Activated CD4-positive, alpha-beta T cell treated with anti-CD3 and anti-CD28 coated beads for 36 hours (primary cell): ENCODE measurements at places on chromosomes 4 and X. TPM values are rescaled to one million over a fixed set of nuclear protein-coding genes. Genes with fewer than 3 reads are reported as not detected.

DNA sequence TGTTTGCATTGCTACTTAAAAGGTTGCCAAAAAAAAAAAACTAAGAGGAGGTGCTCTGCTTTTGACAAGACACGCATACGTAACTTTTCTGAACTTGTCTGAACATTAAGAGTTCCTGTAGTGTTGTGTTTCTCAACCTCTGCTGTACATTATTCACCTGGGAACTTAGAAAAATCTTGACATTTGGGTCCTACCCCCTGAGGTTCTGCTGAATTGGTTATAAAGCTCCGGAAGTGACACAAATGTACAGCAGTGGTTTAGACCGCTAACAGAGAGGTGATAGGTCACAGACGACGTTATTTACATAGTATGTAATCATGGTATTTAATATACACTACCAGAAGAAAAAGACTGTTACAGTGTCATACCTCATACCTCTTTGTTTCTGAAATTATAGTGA, 61.1 kb downstream of the CPEB2 start:
- DNase-seq = no peak

The GUCY1B1 gene
- total RNA-seq = 0.63 TPM

DNA sequence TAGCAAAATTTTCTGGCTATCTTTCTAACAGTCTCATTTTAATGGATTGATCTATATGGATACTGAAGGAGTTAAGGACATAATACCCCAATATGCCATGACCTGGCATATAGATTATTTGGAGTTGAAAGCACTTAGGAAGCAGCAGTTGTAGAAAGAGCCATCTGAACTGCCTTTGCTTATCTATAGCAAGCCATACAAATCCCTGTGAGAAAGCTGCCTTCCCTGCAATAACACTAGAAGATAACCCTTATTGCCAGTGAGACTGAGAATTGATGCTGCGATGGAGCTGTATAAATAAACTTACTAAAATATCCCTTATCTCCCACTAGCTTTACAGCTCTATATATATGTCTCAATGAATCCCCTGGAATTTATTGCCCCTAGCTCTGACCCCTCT, 346.3 kb downstream of the TECRL start:
- DNase-seq = no peak

The CSN1S1 gene
- total RNA-seq = not detected

- no peak for DNase-seq
Observed at GRCh38 chr4:1409491-1410425, 3.5 kb upstream of the NKX1-1 start.

DNA sequence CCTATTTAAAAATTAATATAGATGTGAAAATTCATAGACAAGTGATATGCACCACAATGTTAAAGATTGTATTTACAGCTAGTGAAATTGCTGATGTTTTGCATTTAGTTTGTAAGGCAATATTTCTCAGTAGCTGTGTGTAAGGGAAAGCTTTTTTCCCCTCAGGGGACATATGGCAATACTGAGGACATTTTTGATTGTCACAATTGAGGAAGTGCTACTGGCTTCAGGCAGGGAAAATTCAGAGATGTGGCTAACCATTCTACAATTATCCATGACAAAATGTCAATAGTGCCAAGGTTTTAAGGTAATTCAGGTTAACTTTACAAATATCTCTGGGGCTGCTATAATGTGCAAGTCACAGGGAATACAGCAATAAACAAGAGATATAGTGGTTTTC, 66.1 kb upstream of the IL15 start:
- no peak for DNase-seq

The STOX2 gene
- not detected for total RNA-seq

- DNase-seq = peak; percentile 90
Observed at GRCh38 chr4:48906206-48907173, at the start of gene OCIAD2. OCIAD2 (minus strand) TSS chr4:48906774; CDS start chr4:48904549, 2,225 bp downstream.

GRCh38 chrX:37746951-37747350, 32.9 kb upstream of the CYBB start:
- DNase-seq = no peak

DNA sequence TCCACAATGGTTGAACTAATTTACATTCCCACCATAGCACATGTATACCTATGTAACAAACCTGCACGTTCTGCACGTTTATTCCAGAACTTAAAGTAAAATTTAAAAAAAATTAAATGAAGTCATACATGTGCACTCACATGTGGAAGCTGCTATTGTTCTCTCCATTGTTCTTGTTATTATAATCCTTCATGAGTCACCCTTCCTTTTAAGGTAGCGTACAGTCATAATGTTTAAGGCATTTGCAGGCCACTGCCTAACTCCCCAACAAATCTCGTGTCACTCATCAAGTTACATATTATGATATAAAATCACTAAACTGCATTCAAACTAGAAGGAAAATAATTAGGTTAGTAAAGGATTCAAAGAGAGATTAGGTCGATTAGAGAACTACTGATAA, 63.6 kb downstream of the SLC7A11 start:
- no peak for DNase-seq

DNA sequence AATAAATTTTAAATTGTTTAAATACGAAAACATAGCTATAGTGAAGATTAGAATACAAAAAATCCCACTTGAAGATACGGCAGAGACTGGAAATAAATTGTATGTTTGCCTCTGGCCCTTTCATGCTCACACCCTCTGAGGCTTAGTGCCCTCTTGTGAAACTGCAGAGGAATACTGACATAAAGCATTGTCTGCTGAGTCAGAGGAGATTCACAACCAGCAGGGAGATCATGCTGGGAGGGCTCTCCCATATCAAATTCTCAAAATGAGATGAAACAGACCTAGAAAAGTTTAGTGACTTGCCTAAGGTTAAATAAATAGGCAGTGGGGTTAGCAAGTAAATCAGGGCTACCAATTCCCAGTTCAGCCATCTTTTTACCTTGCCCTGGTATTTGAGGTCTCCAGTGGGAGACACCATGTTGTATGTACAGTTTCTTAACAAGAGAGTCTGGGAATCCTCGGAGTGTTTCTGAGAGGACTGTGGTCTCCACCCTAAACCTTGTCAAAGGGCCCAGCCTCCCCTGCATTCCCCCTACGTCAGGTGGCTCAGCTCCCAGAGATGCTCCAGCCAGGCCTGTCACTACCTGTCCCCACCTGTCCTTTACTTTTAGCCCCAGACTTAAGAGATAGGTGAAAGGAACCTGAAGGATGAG, 581.4 kb upstream of the DIPK2B start:
- DNase-seq = no peak

The GPR173 gene
- 0.14 TPM for total RNA-seq

GRCh38 chrX:136819031-136819703, 38.4 kb upstream of the ARHGEF6 start:
- no peak for DNase-seq

The PGAM4 gene
- 0.55 TPM for total RNA-seq

The EFHC2 gene
- 0.30 TPM for total RNA-seq

DNA sequence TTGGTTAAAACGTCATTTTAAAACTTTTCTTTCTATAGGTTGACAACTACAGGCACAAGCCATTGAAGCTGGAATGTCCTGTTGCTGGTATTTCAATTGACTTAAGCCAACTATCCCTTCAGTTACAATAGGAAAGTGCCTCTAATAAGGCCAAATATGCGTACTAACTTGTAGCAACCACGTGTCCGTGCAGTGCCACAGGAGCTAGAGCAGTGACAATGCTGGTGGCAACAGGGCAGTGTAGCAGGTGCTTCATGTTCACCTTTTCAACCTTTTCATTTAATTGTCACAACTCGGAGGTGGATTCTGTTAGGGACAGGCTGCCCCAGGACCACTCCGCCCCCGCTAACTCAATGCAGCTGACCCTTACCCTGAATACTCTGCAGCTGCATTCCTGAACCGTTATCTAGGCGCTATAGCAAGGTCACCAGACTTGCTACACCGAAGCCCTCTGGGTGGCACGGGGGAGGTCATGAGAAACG, 37.7 kb downstream of the ERVMER34-1 start:
- peak; percentile 20 for DNase-seq

GRCh38 chr4:150231107-150231770, 153.0 kb downstream of the DCLK2 start:
- no peak for DNase-seq

DNA sequence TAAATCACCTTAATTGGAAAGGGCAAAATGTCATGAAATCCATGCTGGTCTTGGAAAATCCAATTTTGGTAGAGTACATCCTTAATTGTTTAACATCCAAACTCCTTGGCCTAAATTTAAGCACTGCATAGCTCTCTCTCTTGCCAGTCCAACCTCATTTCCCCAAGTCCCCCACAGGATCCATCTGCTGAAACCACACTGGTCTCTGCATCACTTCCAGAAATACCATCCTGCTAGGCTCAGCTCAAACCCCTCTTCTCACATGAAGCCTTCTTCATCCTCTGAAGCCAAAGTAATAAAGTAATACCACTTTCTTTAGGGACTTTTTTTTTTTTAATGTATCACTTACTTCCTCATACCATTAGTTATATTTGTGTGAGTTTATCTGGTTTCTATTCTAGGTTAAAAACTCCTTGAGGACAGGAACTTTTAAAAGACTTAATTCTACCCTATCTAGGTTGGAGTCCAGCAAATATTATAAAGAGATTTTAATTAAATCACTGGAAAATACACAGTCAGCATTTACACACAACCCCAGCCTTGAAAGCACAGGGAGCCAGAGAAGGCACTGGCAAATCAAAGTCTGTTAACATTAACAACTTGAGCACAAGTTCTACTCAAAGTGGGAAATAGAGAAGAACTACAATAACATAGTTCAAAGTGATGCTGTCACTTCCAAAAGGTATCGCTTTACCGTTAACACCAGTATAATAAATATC, 16.7 kb upstream of the KLF3 start:
- DNase-seq = no peak

The PDE5A gene
- 0.47 TPM for total RNA-seq

The SUPT20HL1 gene
- 0.07 TPM for total RNA-seq

DNA sequence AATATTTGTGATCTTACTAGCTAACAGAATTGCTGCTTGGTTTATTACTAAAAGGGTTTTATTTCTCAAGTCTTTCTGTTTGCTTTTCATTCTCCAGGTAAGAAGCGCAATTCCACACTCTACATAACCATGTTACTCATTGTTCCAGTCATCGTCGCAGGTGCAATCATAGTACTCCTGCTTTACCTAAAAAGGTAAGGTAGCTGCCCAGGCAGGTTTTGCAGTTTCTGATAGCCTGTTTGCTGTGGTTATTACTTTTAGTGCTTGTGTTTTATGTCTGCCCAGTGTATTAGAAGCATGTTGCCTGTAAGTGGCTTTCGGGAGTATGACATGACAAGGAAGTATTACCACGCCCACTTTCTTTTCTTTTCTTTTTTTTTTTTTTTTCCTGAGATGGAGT, 46.4 kb downstream of the IL13RA1 start:
- no peak for DNase-seq

DNA sequence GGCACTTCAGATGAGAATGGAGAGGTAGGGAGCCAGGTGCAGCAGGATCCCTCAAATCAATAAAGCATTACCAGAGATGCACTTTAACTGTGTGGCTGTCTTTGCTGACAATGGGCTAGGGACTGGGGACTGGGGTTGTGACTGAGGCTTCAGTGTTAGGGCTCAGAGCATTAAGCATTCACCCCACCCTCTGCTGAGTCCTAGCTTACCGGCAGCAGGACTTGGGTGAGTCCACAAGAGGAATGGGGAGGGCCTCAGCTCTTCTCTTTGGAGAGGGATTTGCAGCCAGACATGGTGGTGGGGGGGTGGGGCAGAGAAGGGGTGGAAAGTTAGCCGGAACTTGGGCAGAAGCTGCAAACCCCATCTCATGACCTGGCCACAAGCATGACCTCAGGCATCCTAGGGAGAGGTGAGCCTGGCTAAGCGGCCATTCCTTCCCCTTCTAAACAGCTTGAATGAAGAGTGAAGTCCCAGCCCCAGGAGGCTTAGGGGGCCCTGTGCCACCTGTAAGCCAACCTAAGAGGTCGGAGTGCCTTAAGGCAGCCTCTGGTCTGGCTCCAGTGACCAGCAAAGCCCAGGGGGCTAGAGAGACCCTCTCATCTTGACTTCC, 78.4 kb downstream of the STARD8 start:
- no peak for DNase-seq

The ZNF157 gene
- 0.79 TPM for total RNA-seq

GRCh38 chr4:41213625-41214135, 662 bp downstream of the APBB2 start:
- peak; percentile 27 for DNase-seq

DNA sequence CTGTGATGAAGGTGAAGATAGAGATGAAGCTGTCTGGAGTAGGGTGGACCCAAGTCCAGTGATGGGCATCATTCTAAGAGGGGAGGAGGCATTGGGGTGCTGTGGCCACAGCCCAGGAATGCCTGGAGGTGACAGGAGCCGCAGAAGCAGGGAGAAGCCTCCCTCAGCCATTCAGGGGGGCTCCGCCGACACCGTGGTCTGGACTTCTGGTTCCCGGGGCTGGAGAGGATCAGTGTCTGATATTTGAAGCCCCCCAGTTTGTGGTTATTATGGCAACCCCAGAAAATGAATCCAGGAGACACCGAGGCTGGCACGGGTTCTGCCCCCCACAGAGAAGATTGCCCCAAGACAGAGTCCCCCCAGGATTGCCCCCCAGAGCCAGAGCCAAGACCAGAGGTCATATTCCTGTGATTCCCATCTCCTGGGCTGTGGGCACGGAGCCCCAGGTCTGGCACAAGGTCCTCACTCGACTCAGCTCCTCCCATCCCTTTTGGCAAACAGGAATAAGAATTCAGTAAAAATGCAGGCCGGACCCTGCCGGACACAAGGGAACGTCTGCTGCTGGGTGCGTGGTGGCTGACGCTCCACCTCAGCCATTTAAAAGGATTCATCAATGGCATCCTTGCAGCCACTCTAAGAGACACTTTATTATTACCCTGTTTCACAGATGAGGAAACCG, 116.6 kb downstream of the CPZ start:
- DNase-seq = no peak

DNA sequence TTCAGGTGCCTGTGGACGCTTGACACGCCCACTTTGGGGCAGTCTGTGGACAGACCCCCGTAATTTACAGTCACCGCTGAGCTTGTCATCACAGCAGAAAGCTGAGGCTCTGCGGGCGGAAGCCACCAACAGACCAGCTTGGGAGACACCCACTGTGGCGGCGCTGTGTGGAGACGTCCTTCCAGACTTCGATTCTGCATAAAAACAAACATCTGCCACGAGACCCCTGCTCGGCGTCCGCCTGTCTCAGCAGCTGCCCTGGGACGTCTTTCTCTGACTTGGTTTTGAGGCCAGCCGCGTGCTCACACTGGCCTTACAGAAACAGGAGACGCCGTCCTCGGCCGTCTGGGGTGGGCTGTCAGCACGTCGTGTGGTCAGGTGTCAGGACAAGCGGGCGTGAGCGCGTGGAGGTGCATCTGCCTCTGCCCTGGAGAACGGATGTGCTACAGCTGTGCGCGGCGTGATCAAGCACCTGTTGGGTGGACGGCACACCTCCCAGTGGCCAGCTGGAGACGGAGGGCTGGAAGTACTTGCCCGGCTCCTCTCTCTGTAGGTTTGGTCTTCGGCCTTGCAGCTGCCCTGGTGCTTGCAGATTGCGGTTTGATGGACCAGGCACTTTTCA, 37.5 kb downstream of the PIGG start:
- DNase-seq = no peak

The HOPX gene
- 83.9 TPM for total RNA-seq
